ENCODE measurements at places on chromosomes 1 and 21.
A peak's percentile ranks its signal among the peaks of the same experiment; 100 is the strongest.

DNA sequence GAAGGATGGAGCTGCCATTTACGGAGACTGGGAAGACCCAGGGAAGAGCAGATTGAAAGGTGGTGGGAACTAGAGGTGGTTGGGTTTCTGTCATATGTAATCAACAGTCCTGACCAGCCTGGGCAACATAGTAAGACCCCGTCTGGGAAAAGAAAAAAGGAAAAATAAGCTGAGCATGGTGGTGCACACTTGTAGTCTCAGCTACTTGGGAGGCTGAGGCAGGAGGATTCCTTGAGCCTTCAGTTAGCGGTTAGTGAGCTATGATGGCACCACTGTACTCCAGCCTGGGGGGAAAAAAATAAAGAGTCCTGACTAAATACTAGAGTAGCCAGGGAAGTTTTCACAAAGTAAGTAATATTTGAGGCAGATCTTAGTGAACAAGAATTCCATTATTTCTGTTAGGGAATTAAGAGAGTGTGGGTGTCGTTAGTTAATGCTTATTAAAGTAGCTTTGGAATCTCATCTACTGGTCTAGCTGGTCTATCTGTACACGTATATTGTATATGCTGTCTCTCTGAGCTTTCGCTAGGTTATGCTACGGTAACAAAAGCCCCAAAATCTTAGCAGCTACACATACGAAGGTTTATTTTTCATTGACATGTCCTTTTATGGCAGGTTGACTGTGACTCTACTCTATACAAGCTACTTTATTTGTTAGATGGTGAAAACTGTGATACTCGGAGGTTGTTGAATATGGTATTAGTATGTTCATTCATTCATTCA is 4.4 kb downstream of the NBPF1 start:
- no peak for DNase-seq

DNA sequence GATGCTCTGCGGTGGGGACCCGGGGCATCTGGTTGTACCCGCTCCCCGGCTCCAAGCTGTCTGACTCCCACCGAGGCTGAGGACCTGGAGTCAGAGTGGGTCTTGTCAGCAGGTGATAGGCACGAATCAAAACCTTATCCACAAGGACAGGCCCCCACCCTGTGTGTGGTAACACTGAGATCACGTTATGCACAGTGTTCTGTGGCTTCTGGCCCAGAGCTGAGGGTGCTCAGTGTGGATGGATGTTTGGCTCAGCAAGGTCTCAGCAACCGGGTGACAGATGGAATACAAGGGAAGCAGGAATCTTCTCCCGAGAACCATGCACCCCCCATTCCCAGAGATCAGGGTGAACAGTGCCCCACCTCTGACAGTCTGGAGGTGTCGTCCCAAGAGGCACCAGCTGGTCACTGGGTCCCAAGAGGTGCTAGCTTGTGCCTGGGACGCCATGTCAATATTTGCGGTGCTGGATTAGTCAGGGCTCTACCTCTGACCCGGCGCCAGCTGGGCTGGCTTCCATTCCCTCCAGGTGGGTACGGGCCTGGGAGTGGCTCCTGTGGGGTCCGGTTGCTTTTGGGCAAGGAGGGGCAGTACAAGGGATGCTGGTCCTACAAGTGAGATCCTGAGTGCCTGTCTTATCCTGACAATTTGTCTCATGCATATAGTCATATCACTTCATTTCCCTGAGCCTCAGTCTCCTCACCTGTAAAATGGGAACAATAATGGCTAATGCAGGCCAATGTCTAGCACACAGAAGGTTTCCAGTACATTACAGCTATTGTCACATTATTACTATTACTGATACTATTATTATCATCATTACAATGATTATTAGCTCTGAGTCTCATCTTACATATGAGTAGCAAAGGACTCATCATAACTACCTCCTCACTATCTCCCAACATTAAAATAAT is 957 bp downstream of the CAPN9 start:
- DNase-seq, result no peak

DNA sequence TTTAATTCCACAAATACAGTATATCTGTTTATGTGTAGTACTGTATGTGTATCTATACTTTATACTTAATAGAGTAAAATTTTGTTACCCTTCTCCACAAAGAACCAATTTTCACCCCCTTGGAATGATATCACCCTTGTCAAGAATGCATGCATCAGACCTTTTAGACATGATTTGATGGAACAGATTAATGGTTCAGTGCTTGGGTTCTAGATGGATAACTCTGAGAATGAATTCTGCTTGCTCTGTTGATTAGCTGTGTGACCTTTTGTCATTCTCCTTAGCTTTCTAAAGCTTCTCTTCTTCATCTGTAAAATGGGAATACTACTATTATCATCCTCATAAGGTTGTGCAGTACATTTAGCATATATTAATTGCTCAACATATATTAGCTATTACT is 105.1 kb downstream of the NEK7 start:
- DNase-seq, result no peak

- peak; percentile 5 for DNase-seq
Observed at GRCh38 chr1:3004285-3005205, 16.7 kb upstream of the ACTRT2 start.

DNA sequence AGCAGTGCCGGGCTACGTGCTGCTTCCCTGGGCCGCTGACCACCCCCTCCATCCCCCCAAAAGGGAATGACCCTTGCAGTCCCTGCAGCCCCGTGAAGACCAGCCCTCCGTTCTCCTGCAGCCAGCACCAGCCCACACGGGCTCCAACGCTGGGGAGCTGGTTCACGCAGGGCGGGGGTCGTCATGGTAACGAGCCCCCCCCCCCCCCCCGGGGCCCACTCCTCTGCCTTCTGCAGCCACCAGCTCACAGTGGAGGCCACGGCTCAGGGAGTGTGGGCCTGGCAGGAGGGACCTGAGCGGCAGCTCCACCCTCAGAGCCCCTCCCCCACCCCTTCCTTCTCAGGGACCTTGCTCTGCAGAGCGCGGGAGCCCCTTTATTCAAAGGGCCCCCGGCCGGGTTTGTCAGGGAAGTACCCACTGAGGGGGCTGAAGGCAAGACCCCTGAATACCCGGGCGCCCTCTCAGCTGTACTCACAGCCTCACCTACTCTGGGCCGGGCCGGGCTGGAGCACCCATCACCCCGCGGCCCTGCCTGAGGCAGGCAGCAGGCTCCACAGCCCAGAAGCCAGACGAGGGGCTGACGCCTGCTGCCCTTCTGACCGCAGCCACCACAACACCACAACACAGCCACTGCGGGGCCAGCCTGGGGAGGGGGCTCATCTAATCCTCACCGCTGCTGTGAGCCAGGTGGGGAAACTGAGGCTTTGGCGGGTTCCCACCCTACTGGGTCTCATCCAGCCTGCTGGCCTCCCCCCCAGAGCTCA is 12.6 kb downstream of the MEGF6 start:
- no peak for DNase-seq

DNA sequence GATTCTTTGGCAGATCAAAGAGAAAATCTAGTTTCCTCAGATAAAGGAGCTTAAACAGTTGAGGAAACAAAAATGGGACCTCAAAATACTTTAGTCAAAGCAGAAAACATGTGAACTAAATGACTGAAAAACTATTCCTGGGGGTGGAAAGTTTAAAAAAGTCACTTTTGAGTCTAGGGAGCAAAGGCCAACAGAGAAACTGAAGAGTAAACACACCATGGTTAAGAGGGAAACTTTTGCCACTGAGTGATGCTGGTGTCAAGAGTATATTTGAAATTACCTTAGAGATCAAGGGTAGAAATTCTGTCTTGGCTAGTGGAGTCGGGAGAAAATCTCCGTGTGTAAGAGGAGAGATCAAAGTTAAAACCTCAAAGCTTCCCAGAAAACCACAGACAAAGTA is 501.2 kb upstream of the ADGRL4 start:
- no peak for DNase-seq

DNA sequence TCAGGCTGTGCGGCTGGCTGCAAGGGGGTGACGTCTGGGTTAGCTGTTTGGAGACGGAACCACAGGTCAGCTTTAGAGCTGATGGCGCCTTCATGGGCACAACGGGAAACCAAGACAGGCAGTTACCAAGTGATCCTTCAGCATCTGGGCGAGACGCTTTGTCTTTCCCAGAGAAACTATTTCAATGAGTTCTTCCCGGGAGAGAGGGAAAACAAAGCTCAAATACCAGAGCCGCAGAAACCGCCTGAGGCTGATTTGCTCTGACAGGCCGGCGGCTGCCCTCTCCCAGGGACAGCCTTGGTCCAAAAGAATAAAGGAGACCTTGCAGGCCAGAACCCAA is 76.5 kb downstream of the CD58 start:
- no peak for DNase-seq

DNA sequence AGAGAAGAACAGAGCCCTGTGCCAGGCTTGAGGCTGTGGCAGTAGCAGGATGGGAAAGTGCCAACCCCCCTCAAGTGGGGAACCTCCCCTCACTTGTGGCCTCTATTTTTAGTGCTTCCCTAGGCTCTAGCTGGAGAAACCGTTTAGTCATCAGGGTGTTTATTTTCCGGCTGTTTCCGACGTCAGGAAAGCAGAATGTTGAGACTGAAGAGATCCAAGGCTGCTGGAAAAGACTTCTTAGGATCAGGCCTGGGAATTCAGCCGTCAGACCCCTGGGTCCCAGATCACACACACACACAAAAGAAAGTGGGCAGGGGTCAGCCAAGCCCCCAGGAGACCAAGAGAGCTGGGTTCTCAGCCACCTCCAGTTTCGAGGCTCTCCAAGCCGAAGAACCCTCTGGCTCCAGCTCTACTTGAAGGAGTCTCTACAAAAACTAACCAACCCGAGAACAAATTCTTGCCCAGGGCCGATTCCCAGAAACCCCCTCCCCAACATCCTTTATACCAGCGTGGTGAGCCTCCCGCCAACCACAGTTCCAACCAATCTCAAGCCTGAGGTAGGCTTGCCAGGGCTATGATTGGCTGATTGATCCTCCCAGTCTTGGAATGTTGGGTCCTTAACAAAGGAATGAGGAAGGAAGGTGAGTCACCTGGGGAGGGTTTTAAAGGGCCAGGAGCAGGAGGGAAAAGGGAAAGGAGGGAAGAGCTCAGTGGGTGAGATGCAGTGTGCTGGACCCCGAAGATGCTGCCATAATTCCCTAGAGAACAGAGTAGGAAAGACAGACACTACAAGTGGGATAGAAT is 2.5 kb upstream of the MEF2D start:
- peak; percentile 89 for DNase-seq

DNA sequence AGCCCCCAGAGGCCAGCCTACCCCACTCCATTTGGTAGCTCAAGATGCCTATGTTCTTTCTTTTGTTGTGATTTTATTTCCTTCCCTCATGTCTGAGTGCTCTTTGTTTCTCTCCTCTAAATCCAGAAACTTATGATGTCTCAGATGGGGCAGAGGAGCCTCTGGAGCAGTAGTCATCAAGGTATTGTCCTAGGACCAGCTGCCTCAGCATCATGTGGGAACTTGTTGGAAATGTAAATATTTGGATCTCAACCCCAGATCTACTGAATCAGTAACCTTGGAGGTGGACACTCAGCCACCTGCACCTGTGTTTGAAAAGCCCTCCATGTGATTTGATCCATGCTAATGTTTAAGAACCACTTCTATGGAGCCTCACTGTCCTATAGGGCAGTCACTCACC is 593.1 kb upstream of the PLXNA2 start:
- no peak for DNase-seq

DNA sequence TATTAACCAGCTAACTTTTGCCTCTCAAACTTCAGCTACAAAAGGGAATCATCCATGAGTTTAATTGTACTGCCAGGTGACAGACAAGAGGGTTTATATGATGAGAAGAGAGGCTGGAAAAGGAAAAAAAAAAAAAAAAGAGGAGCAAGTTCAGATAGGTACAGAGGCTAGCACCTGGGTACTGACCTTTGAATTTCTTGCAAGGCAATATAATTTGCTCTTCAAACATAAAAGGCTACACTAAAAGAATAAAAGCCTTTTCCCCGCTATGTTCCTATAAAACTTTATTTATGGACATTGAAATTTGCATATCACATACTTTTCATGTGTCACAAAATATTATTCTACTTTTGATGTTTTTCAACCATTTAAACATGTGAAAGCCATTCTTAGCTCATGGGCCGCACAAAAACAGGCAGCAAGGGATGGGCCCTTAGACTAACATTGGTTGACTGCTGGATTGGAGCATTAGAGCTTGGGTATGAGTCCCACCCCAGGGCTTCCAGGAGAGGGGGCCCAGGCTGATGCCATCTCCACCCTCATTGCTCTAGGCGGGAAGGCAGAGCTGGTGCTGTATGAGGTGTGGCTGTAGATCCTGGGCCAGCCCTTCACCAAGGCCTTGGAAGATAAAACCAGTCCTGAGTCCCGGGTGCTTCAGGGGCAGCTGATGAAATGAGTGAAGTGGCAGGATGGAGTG is 44.3 kb downstream of the ATP1B1 start:
- no peak for DNase-seq

DNA sequence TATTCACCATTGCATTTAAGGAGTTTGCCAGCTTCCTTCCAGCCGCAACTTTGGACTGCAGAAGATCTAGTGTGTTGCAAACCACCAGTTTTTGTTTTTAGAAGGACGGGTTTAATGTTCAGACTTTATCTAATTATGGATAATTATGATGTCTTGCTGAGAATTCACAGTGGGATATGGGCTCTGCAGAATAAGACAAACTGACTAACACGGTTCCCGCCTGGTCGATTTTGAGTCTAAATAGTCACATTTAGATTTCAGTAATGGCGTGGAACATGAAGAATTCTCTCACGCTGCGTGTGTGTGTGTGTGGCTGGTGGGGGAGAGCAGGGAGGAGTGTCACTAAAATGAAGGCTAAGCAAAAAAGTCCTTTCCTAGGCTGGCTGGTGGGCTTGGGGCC is 48.5 kb upstream of the DMRTB1 start:
- no peak for DNase-seq

DNA sequence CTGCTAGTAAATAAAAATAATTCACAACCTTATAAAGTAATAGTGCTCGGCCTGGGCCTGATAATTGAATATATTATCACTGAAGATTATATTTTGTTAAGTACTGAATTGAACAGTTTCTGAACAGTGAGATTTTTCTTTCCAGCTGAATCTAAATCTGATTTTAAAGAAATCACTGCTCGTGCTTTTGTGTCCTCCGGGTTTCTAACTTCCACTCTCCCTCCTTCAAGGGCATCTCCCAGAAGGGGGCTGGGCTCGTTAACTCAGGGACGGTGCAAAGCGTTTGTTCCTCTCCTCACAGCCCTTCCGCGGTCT is 823 bp upstream of the KIF1B start:
- DNase-seq, result no peak

DNA sequence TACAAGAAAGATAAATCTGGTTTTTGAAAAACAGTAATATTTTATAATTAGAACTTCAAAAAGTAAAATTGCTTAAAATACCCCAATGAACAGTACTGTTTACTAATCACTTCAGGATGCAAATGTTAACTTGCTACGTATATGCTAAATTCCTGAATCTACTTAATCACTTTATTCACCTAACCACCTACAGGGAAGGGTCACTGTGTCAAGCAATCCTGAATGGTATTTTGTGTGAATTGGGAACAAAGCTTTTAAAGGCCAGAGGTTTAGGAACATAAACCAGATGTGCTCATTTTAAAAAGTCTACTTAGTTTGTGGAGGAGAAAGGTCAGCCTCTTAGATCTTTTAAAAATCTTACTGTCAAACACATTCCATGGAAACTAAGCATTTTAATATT is 1143.0 kb upstream of the ADGRL2 start:
- no peak for DNase-seq

- DNase-seq, result no peak
Observed at GRCh38 chr1:189983166-189983890, 494.3 kb downstream of the BRINP3 start.

Data from uterus (tissue), 4 donors.